ENCODE measurements at places on chromosomes 7 and 10.

- no peak for DNase-seq
Measured at GRCh38 chr10:129912986-129913695, 50.9 kb downstream of the EBF3 start.

GRCh38 chr10:3068201-3068967 is 1.0 kb downstream of the PFKP start:
- no peak for DNase-seq

DNA sequence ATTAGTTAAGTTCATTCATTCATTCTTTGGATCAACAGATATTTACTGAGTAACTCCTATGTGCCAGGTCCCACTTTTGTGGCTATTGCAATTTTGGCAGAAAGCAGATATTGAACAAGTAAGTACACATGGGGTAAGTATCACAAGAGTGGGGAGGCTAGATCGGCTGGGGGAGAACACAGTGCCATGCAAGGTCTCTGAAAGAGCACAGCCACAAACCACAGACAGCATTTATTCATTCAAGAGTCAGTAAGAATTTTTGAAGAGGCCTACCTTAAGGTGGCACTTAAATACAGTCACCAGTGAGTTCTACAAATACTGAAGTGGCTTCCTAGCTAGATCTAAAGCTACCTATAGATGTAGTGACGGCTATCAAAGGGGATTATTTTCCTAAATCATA is 304.2 kb downstream of the RNLS start:
- DNase-seq, result no peak

- no peak for DNase-seq
Measured at GRCh38 chr7:66054063-66054462, 21.6 kb upstream of the ASL start.

DNA sequence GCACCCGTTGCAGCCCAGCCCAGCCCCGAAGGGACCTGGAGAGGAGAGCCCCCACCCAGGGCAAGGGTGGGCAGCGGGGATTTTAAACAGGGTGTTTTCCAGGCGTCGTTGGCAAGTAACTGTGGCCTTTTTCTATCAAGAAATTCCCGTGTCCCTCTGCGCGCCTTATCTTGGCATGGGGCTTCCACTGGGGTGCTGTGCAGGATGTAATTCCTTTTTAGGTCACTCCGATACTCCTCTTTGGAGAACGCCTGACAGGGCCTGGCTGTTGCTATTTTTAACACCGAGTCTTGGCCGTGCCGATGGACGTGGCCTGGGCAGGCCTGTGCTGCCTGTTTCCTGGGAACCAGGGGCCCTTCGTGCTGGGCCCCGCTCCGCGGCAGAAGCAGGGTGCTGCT is 93.8 kb downstream of the INPP5A start:
- DNase-seq, result no peak

DNA sequence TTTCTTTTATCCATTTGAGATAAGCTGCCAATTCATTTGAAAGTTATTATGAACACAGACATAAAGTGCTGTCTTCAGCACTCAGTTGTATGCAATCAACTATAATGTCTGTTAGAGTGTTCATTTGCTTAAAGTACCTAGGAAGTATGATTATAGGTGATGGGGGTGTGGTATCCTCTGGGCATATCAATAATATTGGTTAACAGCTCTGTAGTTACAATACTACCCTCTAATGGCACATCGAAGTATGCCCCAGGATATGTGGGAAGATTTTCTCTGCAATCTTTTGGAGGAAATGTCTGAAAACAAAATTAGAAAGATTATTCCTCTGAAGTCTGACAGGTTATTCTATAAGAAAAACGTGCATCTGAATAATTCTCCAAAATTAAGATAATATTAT is 429.7 kb downstream of the ARL4A start:
- DNase-seq, result no peak

- DNase-seq, result no peak
Measured at GRCh38 chr10:59873896-59874295, 32.5 kb downstream of the CCDC6 start.

DNA sequence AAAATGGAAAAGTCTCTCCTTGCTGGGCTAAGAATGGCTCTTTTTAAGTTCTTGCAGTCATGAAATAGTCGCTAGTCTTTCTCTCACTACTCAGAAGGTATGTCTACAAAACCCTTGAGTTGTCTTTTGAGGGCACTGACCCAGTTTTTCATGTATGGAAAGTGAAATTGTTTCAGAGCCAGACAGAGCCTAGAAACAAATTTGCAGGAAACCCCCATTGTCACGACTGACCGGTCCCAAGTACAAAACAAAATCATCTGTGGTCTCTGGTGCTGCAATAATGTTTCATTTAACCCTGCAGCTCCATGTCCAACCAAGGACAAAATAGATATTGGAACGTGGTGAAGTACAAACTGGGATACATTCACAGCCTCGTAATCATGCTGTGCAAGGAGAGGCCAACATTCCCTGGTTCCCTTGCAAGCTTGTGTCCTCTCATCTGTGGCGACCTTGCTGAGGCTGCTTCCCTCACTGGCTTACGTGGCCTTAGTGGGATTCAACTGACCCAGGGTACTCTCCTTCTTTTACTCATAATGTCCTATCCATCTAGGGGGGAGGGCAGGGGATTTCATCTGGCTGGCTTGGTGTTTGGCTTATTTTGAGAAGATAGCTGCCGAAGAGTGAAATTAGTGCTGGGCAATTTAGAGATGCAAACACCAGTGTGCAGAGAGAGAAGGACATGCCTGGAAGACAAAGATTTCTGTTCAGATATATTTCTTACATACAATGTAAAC is 172.5 kb downstream of the IPMK start:
- DNase-seq, result no peak

DNA sequence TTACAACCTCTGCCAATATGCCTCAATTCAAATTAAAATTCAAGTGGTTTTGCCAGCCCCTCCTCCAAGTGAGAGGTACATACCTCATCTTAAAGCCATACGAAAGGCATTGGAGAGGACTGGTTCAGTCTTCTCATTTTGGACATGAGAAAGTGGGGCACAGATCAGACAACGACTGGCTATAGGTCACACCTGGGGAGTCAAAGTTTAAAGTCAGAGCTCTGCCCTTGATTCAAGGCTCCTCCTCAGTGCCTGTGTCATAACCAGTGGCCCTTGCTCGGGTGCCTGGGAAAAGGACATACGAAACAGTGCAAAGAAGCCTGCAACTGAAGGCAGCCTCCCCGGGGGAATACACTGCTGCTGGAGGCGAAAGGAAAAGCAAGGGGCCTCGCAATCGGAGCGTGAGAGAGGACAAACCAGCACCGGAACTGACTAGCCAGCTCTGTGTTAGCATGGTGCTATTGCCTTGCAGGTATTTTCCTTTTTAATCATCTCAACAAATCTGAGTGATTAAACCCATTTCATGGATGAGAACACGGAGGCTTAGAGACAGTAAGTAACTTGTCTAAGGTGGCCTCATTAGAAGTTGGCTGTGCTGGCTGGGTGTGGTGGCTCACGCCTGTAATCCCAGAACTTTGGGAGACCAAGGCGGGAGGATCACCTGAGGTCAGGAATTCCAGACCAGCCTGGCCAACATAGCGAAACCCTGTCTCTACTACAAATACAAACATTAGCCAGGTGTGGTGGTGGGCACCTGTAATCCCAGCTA is 1.1 kb upstream of the MTPAP start:
- no peak for DNase-seq

DNA sequence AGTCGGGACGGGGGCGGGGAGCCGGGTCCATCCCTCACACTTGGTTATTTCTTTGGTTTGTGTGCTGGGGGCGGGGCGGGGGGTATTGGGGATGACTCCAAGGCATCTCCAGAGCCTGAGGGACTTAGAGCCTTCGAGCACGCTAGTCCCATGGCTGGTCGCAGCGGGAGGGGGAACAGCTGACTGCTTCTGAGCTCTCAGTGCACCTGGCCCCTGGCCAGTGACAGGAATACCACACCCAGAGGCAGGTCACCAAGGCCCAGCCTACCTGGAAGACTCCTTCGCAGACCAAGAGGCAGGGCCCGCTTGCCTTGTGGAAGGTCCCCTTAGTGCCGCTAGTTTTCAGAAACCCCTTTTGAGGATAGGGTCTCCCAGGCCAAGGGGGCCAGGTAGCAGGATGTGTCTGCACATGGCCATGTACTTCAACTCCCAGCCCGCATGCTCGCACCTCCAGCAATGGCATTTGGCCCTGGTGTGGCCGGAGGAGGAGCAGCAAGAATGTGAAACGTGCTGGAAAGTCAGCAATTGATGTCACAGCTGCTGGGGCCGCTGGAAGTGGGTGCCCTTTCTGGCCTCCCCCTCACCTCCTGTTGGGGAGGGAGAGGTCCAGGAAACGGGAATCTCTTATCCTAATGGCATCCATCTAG is 40.3 kb downstream of the AGAP3 start:
- DNase-seq, result no peak

GRCh38 chr7:157687158-157687557 is 350.4 kb downstream of the DNAJB6 start:
- no peak for DNase-seq

DNA sequence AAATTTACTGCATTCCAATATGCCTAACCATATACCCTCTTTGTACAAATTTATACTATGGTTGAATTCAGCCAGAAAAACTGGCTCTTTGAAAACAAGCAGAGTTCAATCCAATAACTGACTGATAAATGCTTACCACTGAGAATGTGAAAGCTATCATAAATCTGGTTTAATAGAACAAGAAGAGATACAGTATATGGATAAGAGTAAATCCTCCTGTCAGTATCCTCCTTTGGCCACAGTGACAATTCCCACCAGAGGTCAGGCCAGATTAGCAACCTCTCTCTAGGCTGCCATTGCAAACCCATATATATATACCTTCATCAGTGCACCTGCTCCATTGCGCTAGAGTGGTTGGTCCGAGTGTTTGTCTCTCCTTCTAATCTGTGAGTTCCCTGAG is 647.2 kb downstream of the GRM8 start:
- no peak for DNase-seq

DNA sequence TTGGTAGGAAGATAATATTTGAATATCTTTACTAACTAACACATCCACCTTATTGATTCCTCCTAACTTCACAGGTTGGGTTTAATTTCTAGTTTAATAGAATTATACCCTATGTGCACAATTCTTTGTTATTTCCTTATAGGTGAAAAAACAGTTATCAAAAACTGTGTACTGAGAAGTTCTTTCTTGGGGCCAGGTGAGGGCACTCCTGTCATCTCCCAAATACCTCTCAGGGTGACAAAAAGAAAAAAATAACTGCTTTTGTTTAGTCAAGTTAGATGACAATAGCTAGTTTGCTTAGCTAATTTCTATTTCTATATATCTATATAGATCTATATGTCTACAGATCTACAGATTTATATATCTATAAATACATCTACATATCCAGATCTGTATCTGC is 10.1 kb downstream of the FZD8 start:
- DNase-seq, result no peak

GRCh38 chr7:73734619-73735527 is 3.7 kb downstream of the ABHD11 start:
- DNase-seq, result no peak

GRCh38 chr10:118340486-118340885 is 1.6 kb downstream of the FAM204A start:
- no peak for DNase-seq

DNA sequence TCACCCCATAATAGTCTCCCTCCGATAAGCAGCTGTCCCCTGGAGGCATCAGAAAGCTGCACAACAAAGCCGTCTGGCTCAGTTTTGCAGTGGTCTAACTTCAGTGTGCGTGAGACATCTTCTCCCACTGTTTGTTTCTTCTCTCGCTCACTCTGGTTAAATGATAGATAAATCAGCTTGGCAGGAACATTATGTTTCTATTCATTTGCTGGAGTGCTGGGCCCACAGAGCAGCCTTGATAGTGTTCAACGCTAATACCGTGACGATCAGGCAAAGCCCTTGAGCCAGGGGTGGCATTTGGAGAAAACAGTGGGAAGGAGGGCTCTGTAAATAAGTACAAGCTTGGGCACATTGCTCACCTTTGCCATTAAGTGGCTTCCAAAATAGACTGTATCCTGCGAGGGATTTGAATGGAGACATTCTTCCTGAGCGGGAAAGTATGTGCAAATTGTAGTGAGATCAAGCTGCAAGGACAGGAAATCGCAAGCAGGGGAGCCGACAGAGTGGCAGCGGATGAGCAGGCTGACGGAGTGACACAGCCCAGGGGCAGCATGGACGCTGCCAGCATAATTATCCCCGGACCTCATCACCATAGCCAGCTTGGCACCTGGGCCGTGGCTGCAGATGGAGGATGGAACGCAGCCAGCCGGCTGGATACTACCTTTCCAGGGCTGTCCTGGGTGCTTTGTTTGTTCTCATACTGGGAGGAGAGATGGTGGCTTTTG is 256.8 kb upstream of the FZD8 start:
- no peak for DNase-seq

- no peak for DNase-seq
Measured at GRCh38 chr7:76189276-76189675, 12.4 kb upstream of the SRRM3 start.

DNA sequence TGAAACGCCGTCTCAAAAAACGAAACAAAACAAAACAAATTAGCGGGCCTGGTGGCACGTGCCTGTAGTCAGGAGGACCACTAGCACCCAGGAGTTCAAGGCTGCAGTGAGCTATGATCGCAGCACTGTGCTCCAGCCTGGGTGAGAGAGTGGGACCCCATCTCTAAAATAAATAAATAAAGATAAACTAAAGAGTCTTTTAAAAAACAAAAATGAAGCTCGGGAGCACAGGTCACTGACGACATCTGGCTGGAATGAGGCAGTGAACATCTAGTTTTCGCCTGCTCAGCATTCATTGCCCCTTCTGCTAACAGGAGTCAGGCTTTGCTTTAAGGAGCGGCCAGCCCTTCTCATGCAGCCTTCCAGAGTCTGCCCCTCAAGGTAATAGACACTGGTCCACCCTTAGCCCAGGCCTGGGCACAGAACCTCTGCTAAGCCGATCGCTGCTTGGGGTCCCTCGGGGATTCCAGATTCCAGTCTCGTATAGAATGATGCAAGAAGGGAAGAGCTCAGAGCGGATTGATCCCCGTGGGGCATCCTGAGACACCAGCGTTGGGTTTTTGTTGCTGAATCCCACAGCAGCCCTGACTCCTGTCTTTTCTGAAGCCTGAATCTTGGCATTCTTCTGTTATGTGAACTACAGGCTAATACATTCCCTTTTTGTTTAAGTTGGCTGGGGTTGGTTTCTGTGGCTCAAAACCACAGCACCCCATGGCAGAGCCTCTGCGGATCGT is 14.2 kb upstream of the FOXK1 start:
- no peak for DNase-seq

GRCh38 chr7:7428806-7429205 is 106.9 kb downstream of the COL28A1 start:
- DNase-seq, result no peak

GRCh38 chr7:105202616-105203015 is 186.1 kb downstream of the SRPK2 start:
- no peak for DNase-seq

GRCh38 chr7:76222839-76223238 is 21.1 kb downstream of the SRRM3 start:
- DNase-seq, result no peak

DNA sequence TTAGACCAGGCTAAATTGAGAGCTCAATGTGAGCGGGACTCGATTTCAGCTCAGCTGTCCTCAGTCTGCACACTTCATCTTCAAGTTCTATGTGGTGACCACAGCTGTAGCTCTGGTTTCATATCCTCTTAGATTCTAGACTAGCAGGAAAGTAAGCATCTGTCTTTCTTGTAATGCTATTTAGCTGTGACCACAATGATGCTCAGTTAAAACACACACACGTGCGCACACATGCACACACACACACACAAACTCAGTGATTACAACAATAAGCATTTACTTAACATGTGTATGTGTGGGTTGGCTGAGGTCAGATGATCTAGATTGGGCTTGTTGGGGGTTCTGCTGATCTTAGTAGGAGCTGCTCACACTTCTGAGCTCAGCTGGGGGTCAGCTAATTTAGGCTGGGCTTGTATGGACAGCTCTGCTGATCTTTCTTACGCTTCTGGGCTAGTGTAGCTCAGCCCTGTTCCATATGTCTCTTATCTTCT is 82.5 kb downstream of the ZNF365 start:
- no peak for DNase-seq
